ENCODE measurements at places on chromosomes 7 and 10. TPM values are rescaled to one million over a fixed set of nuclear protein-coding genes. Genes with fewer than 3 reads are reported as not detected.
A peak's percentile ranks its signal among the peaks of the same experiment; 100 is the strongest.

DNA sequence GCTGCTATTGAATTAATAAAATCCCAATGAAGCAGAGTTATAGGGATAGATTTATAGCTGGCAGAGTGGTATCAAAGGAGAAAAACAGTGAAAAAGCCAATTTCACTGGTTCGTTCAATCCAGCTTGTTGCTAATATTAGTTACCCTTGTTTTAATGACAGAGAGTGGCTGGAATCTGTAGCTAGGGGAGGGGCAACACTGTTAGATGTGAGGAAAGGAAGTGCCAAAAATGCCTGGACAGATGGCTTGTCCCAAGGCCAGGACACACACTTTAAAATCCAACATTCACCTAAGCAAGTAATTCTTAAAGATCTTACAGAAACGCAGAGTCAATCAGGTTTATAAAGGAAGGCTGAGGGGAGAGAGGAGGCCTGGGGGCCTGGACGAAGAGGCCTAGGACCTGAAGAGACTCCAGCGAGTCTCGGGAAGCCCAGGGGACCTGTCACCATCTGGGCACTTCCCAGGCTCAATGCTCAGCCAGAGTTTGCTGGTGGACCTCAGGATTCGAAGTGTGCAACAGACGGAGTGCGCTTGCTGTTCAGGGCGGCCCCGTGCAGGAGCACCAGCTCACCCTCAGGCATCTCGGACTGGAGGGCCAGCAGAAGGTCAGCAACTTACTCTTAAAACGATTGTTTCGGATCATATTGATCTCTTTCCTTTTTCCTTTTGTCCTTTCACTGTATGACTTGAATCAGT is 36.7 kb downstream of the TMEM248 start:
- no peak for DNase-seq
- no peaks in the 10 kb centered on the region for H3K27me3 ChIP-seq
- no peak overlapping the region for H3K27ac ChIP-seq
- peaks cover 12% of the 10 kb centered on the region for H3K4me1 ChIP-seq

DNA sequence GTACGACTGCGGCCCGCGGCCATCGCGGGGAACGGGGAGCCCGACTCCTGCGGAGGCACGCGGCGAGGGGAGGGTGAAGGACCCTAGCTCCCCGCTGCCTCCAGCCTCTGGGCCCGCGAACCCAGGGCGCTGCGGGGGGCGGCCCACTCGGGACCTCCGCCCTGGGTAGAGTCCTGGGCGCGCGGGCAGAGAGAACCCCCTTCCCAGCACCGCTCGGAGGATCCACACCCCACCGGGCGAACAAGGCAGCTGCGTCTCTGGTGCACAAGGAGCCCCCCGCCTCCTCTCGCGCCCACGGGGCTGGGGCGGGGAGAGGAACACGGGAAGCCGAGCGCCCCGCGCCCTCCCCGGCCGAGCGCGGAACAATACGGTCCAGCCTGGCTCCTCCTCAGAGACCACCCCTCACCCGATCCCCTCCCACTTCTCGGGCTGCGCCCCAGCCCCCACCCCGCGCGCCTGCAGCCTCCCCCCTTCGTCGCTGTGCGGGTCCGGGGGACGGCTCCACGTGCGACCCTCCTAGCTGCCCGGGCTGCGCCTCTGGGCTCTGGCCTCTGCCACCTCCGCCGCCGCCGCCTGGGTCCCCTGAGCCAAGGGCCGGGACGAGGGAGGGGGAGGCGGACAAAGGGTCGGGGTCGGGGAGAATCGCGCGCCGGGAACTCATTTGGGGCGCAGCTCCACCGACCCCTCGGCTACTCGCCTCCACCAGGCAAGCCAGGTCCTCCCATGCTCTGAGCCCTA is at the start of gene WDR86:
TSS of gene WDR86 (minus strand) at position 372 of the 738 bp plus-strand sequence. CDS start 449 bp downstream, outside the sequence.
- H3K27me3 ChIP-seq, result peaks cover 19% of the 10 kb centered on the region
- no peaks in the 10 kb centered on the region for H3K36me3 ChIP-seq
- peak within 1 kb of the TSS; percentile 46 for H3K27ac ChIP-seq

GRCh38 chr7:121113288-121113687 is 124.8 kb downstream of the CPED1 start:
- H3K36me3 ChIP-seq, result peaks cover 21% of the 10 kb centered on the region
- no peak overlapping the region for H3K27ac ChIP-seq
- no peaks in the 10 kb centered on the region for H3K4me1 ChIP-seq
- no peak for DNase-seq
- H3K4me3 ChIP-seq, result no peak overlapping the region
- no peaks in the 10 kb centered on the region for H3K27me3 ChIP-seq

GRCh38 chr7:92714280-92714679 is 122.1 kb downstream of the CDK6 start:
- H3K4me3 ChIP-seq, result no peak overlapping the region
- DNase-seq, result no peak
- no peaks in the 10 kb centered on the region for H3K27me3 ChIP-seq
- peaks cover 7% of the 10 kb centered on the region for H3K4me1 ChIP-seq
- no peak overlapping the region for H3K27ac ChIP-seq

DNA sequence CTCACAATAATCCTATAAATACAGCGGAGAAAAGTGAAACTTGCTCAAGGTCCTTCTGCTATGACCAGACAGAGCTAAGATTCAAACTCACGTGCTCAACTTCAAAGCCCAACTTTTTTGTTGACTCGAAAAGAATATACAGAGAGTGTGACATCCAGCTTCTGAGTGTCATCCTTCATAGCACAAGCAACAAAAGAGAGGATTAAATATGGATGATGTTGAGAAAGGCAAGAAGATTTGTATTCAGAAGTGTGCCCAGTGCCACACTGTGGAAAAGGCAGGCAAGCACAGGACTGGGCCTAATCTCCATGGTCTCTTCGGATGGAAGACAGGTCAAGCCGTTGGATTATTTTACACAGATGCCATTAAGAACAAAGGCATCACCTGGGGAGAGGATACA is 2.1 kb upstream of the FAM3C start:
- H3K36me3 ChIP-seq, result no peaks in the 10 kb centered on the region
- DNase-seq, result no peak
- H3K4me1 ChIP-seq, result no peaks in the 10 kb centered on the region
- no peaks in the 10 kb centered on the region for H3K27me3 ChIP-seq
- no peak overlapping the region for H3K4me3 ChIP-seq

DNA sequence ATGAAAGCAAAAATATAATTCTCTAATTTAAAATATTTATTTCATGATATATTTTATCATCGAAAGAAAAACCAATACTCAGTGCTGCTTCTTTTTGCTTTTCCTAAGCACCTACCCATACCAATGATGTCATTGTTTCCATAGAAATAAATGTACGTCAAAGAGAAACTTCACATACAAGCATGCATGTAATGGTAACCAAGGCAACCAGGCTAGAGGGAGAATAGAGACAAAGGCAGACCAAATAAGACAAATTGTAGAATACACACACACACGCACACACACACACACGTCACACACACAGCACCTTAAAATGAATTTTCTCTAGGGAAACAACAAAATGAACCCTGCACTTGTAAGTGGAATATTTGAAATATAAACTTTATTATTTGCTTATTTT is 75.5 kb downstream of the MACC1 start:
- DNase-seq, result no peak
- H3K4me1 ChIP-seq, result no peaks in the 10 kb centered on the region
- no peak overlapping the region for H3K4me3 ChIP-seq
- no peaks in the 10 kb centered on the region for H3K27me3 ChIP-seq
- H3K27ac ChIP-seq, result no peak overlapping the region

GRCh38 chr10:52539463-52539862 is 225.4 kb downstream of the DKK1 start:
- H3K4me3 ChIP-seq, result no peak overlapping the region
- H3K27me3 ChIP-seq, result no peaks in the 10 kb centered on the region
- DNase-seq, result no peak

DNA sequence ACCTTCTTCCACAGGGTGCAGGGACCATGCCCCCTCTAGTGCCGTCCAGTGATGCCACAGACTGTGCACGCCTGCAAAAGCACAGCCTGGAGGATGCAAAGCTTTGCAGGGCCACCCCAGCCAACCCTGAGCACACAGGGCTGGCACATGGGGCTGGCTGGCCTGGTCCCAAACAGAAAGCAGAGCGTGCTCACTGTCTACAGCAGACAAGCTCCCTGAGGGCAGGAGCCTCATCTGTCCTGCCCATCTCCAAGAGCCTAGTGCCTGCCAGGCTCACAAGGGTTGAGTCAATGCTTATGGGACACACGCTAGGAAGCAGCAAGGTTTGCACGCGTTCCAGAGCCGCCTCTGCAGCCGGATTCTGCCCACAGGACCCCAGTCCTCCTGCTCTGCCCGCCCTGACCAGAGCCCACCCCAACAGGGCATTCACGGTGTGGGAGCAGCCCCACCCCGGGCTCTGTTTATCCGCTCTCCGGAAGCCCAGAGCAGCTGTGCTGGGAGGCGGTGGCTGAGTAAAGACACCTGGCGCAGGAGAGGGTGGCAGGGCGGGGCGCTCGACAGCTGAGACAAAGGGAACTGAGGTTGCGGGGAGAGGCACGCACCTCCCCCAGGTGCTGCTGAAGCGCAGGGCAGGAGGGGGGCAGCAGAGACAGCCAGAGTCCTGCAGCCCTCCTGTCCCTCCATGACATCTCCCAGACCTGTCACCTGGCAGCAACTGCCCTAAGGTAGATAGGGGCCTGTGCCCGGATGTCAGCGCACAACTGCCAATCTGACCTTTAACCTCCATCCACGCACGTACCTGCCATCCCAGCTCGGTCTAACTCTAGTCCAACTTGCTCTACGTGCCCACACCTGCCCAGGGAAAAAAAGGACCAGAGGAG is 4.3 kb downstream of the KCNH2 start:
- H3K4me3 ChIP-seq, result no peak overlapping the region
- H3K36me3 ChIP-seq, result no peaks in the 10 kb centered on the region
- no peak overlapping the region for H3K27ac ChIP-seq
- H3K4me1 ChIP-seq, result peaks cover 36% of the 10 kb centered on the region
- H3K27me3 ChIP-seq, result peaks cover 6% of the 10 kb centered on the region

GRCh38 chr7:150871601-150872000 is 19.3 kb downstream of the AOC1 start:
- H3K27ac ChIP-seq, result no peak overlapping the region
- H3K4me1 ChIP-seq, result no peaks in the 10 kb centered on the region
- no peak for DNase-seq
- H3K27me3 ChIP-seq, result peaks cover 3% of the 10 kb centered on the region
- H3K4me3 ChIP-seq, result no peak overlapping the region

DNA sequence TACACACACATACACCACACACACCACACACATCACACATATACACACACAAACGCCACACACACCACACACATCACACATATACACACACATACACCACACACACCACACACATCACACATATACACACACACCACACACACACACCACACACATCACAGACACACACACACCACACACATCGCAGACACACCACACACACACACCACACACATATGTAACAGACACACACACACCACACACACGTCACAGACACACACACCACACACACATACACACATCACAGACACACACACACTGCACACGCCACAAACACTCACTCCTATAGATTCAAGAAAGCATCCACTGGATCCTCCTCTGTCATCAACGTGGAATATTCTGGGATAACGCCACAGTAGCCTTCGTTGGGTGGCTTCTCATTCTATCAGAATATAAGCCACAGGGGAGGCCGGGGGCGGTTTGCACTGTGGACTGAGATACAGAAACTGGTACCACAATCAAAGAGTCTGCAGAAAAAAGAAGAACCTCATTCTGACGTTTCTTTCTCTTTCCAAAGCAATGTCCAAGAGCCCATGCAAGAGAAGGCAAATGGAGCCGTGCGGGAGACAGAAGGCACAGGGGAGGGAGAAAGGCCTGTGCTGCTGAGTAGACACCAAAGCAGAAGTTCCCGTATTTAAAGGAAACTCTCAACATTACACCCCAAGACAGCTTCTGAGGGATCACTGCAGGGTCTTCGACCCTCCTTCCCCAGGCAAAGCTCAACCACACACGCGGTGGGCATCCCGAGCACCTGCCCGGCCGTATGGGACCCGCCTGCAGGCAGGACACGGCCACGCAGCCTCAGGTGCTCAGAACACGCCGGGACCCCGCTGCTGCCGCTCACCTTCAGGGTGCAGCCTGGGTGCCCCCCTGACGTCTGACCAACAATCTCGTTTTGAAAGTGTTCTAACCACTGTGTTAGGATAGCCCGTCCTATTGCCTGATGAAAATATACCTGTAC is 321.2 kb downstream of the DNAJB6 start:
- H3K36me3 ChIP-seq, result no peaks in the 10 kb centered on the region
- no peak for DNase-seq
- H3K27me3 ChIP-seq, result peaks cover 13% of the 10 kb centered on the region
- H3K27ac ChIP-seq, result no peak overlapping the region

DNA sequence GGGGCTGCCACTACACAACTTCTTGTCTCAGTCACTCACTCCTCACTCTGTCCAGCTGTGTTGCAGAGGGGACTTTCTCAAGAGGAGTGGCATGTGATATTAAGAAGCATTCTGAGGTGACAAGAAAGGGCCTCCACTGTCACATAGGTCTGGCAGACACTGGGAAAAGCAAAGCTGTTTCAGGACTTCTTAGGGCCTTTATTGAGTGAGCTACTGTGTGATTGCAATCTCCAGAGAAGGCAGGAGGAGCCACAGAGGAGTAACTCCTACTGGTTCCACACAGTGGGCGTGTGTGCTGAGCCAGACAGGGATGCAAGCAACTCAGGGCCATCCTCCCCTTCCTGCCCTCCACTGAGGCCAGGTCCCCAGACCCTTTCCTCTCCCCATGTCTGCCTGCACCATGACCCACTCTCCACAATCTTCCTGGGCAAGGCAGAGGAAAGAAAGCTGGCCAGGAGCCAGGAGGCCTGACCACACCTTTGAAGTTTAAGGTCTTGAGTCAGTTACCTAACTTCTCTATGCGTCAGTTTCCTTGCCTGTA is 262.0 kb upstream of the ZMIZ1 start:
- H3K36me3 ChIP-seq, result no peaks in the 10 kb centered on the region
- no peaks in the 10 kb centered on the region for H3K27me3 ChIP-seq
- no peak overlapping the region for H3K4me3 ChIP-seq
- peaks cover 67% of the 10 kb centered on the region for H3K4me1 ChIP-seq
- no peak for DNase-seq

GRCh38 chr10:25061711-25062449 is 45.5 kb downstream of the THNSL1 start:
- peaks cover 5% of the 10 kb centered on the region for H3K4me1 ChIP-seq
- no peaks in the 10 kb centered on the region for H3K36me3 ChIP-seq
- no peak for DNase-seq
- no peak overlapping the region for H3K27ac ChIP-seq
- no peak overlapping the region for H3K4me3 ChIP-seq

GRCh38 chr10:20254078-20254477 is 437.8 kb downstream of the PLXDC2 start:
- H3K27ac ChIP-seq, result no peak overlapping the region
- no peaks in the 10 kb centered on the region for H3K36me3 ChIP-seq
- no peaks in the 10 kb centered on the region for H3K27me3 ChIP-seq
- H3K4me1 ChIP-seq, result no peaks in the 10 kb centered on the region

The KIF11 gene
- total RNA-seq, result 7.0 TPM

The ANKRD2 gene
- 829 TPM for total RNA-seq

The CLRN3 gene
- total RNA-seq, result not detected

The SH2B2 gene
- 3.1 TPM for total RNA-seq

The INA gene
- not detected for total RNA-seq

The CCDC7 gene
- total RNA-seq, result 36.5 TPM

The NPTX2 gene
- total RNA-seq, result 4.5 TPM

The SKIDA1 gene
- total RNA-seq, result 3.9 TPM

The PTPN20 gene
- 15.9 TPM for total RNA-seq

The DENND2A gene
- 7.4 TPM for total RNA-seq

The TRIM50 gene
- 0.31 TPM for total RNA-seq
